ENCODE measurements at places on chromosomes 6 and 20.
A peak's percentile ranks its signal among the peaks of the same experiment; 100 is the strongest.

GRCh38 chr6:149429427-149430360 is 29.6 kb downstream of the SUMO4 start:
- DNase-seq = no peak

DNA sequence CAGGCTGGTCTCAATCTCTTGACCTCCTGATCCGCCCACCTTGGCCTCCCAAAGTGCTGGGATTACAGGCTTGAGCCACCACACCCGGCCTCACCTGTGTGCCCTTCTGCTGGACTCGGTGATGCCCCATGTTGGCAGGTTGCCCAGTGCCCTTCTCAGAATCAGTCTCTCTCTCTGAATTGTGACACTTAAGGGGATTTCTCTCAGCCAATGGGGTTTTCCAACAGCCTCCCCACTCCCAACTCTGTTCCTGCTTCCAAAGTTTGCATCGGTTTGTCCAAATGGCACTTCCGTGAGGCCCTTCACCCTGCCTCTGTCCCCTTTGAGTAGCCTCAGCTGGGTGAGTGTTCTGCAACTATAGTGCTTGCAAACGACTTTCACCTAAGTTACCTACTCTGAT is 3.1 kb upstream of the MRPS10 start:
- no peak for DNase-seq

- DNase-seq = no peak
Observed at GRCh38 chr6:142420802-142421201, 119.0 kb downstream of the ADGRG6 start.

GRCh38 chr20:3177746-3178485 is 4.6 kb upstream of the LZTS3 start:
- DNase-seq = no peak

DNA sequence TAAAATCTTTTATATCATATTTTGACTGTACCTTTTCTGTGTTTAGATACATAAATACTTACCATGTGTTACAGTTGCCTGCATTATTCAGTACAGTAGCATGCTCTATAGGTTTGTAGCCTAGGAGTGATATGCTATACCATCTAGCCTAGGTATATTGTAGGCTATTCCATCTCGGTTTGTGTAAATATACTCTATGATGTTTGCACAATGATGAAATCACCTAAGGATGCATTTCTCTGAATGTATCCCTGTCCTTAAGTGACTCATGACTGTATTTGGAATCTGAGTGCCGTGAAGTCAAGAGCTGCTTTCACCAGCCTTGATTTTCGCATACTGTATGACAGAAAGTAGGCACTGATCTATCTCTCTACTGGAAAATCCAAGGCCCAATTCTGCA is 129.9 kb downstream of the UTRN start:
- DNase-seq = no peak

DNA sequence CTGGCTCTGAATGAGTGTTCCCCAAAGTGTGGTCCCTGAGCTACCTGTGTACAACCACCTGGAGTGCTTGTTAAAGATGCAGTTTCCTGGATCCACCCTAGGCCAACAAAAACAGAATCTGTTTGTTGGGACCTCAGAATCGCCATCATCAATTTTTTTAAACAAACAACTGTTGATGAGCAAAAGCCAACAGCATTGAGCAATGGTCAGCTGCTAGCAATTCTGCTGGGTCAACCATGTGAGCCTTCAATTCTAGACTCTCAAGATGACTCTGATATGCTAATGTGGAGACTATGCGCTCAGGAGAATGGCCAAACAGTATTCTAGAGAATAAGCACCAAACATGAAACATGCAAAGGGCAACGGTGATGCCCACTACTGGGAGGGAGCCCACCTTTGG is 64.4 kb upstream of the IYD start:
- DNase-seq = no peak

DNA sequence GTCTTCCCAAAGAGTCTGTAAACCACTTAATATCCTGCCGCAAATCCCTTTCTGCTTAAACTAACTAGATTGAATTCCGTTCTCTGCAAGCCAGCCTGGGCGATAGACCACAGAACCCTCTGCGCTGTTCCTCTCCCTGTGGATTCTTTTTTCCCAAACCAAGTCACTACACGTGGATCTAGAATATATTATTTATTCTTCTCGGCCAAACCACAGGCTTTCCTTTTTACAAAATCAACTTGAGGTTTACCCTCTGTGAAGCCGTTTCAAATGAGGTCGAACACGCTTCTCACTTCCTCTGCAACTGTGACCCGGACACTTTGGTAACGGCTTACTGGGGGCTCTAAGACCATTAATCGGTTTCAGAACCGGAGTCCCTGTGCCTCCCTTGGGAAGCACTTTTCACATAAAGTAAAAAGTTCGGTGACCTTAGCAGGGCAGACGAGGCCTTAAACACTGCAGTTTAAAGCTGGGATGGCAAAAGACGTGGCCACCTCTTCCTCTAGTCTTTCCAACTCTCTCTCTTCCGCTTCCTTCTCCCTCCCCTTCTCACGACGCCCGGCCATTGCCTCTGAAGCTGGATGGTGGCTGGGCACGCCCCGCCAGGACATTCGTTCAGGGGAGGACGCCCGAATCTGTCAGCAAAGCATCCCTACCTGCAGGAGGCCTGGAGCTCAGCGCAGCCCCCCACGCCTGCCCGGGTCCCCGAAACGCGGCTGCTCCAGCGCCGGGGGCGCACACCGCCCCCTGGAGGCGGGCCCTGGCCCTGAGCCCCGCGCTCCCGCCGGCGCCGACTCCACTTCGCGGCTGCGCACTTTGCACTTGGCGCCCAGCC is 55.0 kb upstream of the FOXC1 start:
- peak; percentile 50 for DNase-seq

- DNase-seq = no peak
Observed at GRCh38 chr20:10478205-10478604, 43.1 kb downstream of the SLX4IP start.

- no peak for DNase-seq
Observed at GRCh38 chr20:47872341-47872740, 87.1 kb upstream of the SULF2 start.

GRCh38 chr20:25525867-25526266 is 59.5 kb downstream of the NINL start:
- no peak for DNase-seq

DNA sequence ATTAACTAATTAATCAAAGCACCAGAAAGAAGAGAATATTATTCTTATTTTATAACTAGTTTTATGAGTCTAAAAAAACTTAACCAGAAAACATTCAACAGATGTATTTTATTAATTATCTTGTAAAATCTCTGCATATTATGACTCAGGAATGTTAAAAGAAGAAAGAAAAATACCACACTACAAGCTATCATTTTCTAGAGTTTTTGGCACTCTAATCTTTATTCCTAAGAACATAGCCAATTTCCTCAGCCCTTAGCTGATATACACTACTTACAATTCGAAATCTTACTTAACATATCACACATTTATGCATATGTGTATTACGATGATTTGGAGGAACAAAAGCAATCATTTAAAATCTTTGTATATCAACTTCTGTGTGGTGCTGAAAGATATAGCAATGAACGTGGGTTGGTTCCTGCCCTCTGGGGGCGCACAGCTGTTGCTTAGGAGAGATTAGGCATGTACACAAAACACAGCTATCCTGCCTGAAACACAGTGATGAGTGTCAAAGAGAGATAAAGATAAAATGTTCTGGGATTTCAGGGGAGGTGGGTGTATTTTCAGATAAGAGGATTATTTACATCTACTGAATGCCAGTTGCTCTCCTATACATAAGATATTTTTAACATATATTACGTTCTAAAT is 404.5 kb downstream of the SYNE1 start:
- DNase-seq = no peak

DNA sequence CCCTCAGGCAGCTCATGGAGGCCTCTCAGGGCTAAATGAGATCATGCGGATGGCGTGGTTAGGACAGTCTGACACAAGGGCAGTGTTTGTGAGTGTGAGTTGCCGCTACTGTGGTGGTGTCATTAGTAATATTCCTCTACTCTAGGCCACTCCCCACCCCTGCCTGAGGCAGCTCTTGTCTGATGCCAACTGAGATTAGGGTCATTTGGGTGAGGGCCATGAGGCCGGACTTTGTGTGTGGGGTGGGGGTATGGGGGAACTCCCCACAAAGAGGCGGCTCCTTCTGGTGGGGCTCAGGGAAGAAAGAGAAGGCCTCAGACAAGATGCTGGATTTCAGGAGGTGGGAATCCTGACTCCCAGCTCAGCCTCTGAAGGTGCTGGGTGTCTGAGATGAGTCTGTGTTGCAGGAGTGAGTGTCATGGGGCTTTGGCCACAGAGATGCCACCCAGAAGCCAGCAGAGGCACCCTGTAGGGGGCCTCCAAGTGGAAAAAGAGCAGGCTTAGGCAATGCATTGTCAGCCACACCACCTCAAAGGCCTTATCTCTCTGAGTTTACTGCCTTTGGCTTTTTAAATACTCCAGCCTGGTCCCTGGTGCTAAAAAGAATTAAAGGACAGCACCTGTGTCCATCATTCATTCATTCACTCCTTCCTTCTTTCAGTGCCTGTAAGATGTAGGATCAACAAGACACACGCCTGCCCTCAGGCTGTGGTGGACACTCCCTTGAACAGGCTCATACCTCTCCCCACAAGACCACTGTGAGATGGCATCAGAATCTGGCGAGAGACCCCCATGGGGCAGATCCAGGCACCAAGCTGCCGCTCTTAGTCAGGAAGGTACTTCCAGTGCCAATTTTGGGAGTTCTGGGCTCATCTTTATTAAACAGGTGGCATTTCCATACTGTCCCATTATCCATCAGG is 175.2 kb downstream of the MRPL14 start:
- DNase-seq = no peak

DNA sequence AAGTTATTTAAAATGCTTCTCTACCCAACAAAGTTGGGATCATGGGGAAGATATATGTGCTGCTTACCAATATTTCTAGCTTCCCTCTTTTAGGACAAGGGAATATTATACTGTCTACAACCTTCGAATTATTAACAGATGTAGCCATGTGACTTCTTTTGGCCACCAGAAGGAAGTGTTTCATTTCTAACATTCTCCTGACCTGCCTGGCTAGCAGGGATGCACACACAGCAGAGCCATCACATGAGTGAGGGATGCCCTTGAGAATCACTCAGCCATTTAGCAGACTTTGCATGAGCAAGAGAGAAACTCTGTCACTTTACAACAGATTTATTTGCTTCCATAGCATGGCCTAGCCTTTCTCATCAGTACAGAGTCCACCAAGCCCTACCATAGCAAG is 230.7 kb upstream of the MARCKS start:
- DNase-seq = no peak

Measured in amygdala (tissue), 56 donors.